ENCODE measurements at places on chromosomes 4 and X.

DNA sequence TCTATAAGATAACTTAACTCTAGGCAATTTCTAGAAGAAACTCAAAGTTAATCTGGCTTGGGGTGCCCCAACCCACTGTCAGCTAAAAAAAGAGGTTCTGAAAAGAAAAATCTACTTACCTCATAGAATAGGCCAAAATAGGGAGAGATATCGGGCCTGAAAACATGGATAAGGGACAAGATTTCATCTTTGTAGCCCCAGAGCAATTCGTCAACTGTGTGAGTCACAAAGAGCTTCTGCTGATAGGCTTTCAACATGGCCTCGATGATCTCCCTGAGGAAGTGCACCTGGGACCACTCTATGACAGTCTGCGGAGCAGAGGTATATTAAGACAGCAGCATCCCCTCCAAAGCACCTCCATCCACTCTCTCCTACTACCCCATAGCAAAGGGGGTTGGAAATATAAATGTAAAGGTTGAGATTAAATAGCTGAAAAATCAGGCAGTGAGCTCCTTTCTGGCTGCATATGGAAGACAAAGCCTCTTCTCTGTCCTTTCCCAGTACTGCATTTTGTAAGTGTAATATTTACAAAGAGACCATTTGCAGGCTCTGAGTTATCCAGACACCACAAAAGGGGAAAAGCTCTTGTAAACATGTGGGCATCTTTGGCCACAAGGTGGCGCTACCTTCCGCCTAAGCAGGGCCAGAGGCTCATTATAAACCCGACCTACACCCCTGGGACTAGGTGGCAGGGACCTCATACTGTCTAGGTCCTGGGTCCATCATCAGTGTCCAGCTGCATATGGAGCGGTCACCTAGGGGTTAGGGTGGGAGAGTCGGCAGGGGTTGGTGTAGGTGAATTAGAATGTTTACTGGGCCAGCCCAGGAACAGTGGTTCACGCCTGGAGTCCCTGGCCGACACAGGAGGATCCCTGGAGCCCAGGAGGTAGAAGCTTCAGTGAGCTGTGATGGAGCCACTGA is 31.5 kb upstream of the NUP54 start:
- peak; percentile 8 for DNase-seq

GRCh38 chr4:90227177-90227576 is 100.0 kb downstream of the CCSER1 start:
- no peak for DNase-seq

- DNase-seq: no peak
These were observed 190.2 kb upstream of the GK2 start for GRCh38 chr4:79598214-79598613.

GRCh38 chrX:47596256-47596655 is 14.0 kb downstream of the TIMP1 start:
- no peak for DNase-seq

Measured in BJ (cell line).